CD8-positive, alpha-beta memory T cell (primary cell): ENCODE measurements at places on chromosomes 6 and 20. TPM values are rescaled to one million over a fixed set of nuclear protein-coding genes. Genes with fewer than 3 reads are reported as not detected.

DNA sequence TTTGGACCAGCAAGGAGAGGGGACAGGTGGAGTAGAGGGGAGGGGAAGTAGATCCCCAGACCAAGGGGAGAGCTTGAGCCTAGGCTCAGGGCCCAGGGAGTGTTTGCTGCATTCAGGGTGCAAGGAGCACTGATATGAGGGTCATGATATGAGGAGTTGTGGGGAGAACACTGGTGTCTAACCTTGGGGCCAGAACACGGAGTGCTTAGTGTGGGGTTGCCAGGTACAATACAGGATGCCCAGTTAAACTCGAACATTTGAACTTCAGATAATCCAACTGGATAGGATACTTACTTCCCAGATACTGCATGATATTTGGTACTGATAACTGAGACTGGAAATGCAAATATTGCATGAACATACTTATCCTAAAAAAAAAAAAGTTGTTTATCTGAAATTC is 2.4 kb downstream of the SLC22A1 start:
- no peak for DNase-seq
- no peaks in the 10 kb centered on the region for H3K36me3 ChIP-seq
- H3K27ac ChIP-seq, result no peak overlapping the region
- H3K4me1 ChIP-seq, result no peaks in the 10 kb centered on the region

ITPR3 gene
- total RNA-seq, result 42.0 TPM

- no peak overlapping the region for H3K27ac ChIP-seq
- no peak overlapping the region for H3K4me3 ChIP-seq
- H3K27me3 ChIP-seq, result no peaks in the 10 kb centered on the region
- no peak for DNase-seq
- H3K4me1 ChIP-seq, result no peaks in the 10 kb centered on the region
Observed at GRCh38 chr6:38504996-38505395, 134.7 kb downstream of the BTBD9 start.

BPIFA1 gene
- not detected for total RNA-seq

ZSCAN23 gene
- total RNA-seq, result 1.3 TPM

SLC22A1 gene
- total RNA-seq, result 0.49 TPM

GRCh38 chr6:29676981-29677601 is 3.9 kb downstream of the ZFP57 start:
- H3K4me3 ChIP-seq, result no peak overlapping the region
- no peak for DNase-seq
- H3K27ac ChIP-seq, result no peak overlapping the region
- H3K36me3 ChIP-seq, result no peaks in the 10 kb centered on the region

DNA sequence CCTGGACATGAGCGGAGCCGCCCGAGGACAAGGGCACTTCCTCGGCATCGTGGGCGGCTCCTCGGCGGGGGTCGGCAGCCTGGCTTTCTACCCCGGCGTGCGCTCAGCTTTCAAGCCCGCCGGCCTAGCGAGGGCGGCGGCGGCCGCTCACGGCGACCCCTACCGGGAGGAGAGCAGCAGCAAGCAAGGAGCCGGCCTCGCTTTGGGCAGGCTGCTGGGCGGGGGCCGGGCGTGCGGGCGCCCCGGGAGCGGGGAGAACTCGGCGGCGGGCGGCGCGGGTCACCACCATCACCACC is 6.7 kb downstream of the PRDM13 start:
- H3K4me1 ChIP-seq, result peaks cover 18% of the 10 kb centered on the region
- no peak overlapping the region for H3K4me3 ChIP-seq
- H3K27me3 ChIP-seq, result peaks cover 49% of the 10 kb centered on the region
- DNase-seq, result no peak
- H3K27ac ChIP-seq, result no peak overlapping the region

- no peak overlapping the region for H3K4me3 ChIP-seq
- peaks cover 5% of the 10 kb centered on the region for H3K4me1 ChIP-seq
Observed at GRCh38 chr6:134166511-134167261, 114.3 kb upstream of the SLC2A12 start.

LY6G6F gene
- not detected for total RNA-seq

GRCh38 chr6:18640754-18641153 is 253.6 kb downstream of the RNF144B start:
- no peak overlapping the region for H3K27ac ChIP-seq
- no peak overlapping the region for H3K4me3 ChIP-seq
- no peaks in the 10 kb centered on the region for H3K4me1 ChIP-seq
- DNase-seq, result no peak
- H3K27me3 ChIP-seq, result no peaks in the 10 kb centered on the region

DNA sequence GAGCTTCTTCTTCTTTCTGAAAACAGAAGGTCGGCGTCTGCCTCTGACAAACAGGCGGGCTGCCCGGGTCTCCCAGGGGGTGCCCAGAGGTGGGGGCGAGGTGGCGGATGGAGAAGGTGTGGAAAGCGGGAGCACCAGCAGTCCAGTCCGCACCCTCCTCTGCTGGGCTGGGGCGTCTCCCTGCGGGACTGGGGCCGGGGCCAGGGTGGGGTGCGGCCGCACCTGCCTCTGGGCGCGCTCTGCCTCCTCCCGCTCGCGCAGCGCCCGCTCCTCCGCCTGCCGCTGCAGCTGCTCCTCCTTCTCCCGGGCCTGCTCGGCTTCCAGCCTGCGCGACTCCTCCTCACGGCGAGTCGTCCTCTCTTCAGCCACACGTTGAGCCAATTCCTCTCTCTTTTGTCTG is 71.1 kb upstream of the BCLAF1 start:
- no peak overlapping the region for H3K27ac ChIP-seq
- DNase-seq, result no peak
- H3K27me3 ChIP-seq, result no peaks in the 10 kb centered on the region
- H3K36me3 ChIP-seq, result no peaks in the 10 kb centered on the region
- no peak overlapping the region for H3K4me3 ChIP-seq
- H3K4me1 ChIP-seq, result no peaks in the 10 kb centered on the region

DNA sequence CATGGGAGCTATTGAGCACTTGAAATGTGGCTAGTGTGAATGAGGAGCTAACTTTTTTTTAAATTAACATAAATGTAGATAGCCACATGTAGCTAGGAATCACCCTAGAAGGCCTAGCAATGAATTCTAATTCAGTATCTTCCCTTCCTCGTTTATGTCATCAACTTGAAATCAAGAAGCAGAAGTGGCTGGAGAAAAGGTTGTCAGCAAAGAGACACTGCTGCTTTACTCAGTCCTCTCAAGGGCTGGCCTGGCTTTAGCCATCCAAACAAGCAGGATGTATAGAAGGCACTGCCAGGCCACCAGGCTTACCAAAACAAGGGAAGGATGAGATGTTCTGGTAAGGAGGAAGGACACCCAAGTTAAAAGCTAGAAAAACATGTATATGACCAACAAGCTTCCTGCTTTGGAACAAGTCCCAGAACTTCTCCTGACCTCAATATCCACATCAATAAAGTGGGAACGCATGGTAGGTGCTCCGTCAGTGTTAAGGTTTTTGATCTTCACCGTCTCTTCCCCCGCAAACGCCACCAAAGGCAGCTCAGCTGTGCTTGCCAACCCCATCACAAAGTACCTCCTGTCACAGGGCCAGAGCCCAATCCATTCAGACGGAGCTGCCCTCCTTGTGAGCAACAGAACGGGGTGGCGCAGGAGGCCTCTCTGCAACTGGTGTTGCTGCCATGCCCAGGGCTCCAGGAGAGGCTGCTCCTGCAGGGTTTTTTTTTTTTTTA is 235.8 kb upstream of the RIN2 start:
- H3K27me3 ChIP-seq, result no peaks in the 10 kb centered on the region
- no peak overlapping the region for H3K4me3 ChIP-seq
- no peaks in the 10 kb centered on the region for H3K4me1 ChIP-seq
- no peaks in the 10 kb centered on the region for H3K36me3 ChIP-seq
- DNase-seq, result no peak

GRCh38 chr20:62439218-62439617 is 11.9 kb upstream of the RBBP8NL start:
- no peak overlapping the region for H3K27ac ChIP-seq
- DNase-seq, result no peak
- H3K4me3 ChIP-seq, result no peak overlapping the region
- no peaks in the 10 kb centered on the region for H3K4me1 ChIP-seq
- H3K36me3 ChIP-seq, result no peaks in the 10 kb centered on the region

DNA sequence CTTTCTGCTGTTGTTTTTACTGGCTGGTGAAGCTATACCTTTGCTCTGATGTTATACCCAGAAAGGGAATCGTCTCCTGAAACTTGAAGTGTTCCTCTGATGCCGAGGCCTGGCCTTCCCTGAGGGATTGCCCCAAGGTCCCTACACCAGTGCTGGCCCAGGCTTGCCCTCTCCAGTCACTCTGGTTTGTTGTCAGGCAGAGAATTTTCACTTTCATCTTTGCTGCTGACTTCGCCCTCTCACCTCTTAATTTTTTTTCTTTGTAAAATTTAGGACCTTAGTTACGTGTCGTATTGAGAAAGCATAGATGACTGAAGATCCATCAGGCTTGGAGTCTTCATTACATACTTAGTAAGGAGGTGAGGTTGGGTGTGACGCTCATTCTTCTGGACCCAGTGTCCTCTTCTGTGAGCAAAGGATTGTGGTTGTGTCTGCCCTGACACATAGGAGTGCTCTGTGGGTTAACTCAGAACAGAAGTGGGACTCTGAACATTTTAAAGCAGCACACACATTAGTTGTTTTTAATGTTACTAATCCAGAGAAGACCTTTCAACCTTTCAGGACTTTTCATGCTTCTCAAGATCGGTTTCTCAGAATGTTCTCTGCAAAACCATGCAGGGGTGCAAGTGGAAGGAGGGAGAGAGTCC is 45.4 kb downstream of the TULP4 start:
- no peak overlapping the region for H3K27ac ChIP-seq
- no peaks in the 10 kb centered on the region for H3K27me3 ChIP-seq
- peaks cover 24% of the 10 kb centered on the region for H3K4me1 ChIP-seq
- H3K36me3 ChIP-seq, result no peaks in the 10 kb centered on the region
- H3K4me3 ChIP-seq, result no peak overlapping the region

FAM209B gene
- total RNA-seq, result 0.46 TPM

GRCh38 chr6:707576-708236 is 14.8 kb upstream of the EXOC2 start:
- H3K27me3 ChIP-seq, result no peaks in the 10 kb centered on the region
- H3K36me3 ChIP-seq, result no peaks in the 10 kb centered on the region
- H3K4me1 ChIP-seq, result peaks cover 10% of the 10 kb centered on the region
- no peak overlapping the region for H3K27ac ChIP-seq
- DNase-seq, result no peak
- no peak overlapping the region for H3K4me3 ChIP-seq
